Activated naive CD4-positive, alpha-beta T cell treated with anti-CD3 and anti-CD28 coated beads, Interleukin-2, amount 10 ng/mL, durations not matched to agents 7 days and 5 days (primary cell): ENCODE measurements at places on chromosomes 4 and X.

- no peak for DNase-seq
Measured at GRCh38 chr4:25658777-25659176, 3.1 kb downstream of the SLC34A2 start.

- DNase-seq, result no peak
Measured at GRCh38 chrX:84153538-84153937, 34.5 kb downstream of the RPS6KA6 start.

GRCh38 chr4:86497980-86498862 is 95.9 kb upstream of the PTPN13 start:
- DNase-seq, result no peak

- no peak for DNase-seq
Measured at GRCh38 chr4:66555301-66555700, 885.0 kb upstream of the EPHA5 start.

GRCh38 chr4:147779451-147779850 is 47.6 kb downstream of the ARHGAP10 start:
- no peak for DNase-seq

- DNase-seq, result no peak
Measured at GRCh38 chr4:164847967-164848649, 28.9 kb upstream of the APELA start.

- no peak for DNase-seq
Measured at GRCh38 chrX:120612086-120612485, 8.2 kb downstream of the MCTS1 start.

DNA sequence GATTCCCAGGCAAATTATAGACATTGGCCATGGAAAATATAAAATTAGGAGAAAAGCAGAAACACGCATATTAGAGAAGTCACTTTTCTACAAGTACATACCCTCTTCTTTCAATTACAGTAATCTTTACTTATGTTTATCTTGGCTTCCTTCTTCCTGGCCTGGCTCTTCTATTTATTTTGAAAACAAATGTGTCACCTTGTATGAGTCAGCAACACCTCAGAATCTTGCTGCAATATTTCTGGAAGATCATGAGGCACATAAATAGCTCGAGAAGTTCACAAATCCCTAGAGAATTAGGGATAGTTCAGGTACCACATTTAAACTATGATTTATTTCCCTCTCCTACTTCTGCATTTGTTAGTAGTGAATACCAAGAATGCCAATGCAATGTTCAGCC is 124.6 kb downstream of the ANOS1 start:
- no peak for DNase-seq

- DNase-seq, result no peak
Measured at GRCh38 chrX:13855689-13856450, 39.0 kb upstream of the GPM6B start.

DNA sequence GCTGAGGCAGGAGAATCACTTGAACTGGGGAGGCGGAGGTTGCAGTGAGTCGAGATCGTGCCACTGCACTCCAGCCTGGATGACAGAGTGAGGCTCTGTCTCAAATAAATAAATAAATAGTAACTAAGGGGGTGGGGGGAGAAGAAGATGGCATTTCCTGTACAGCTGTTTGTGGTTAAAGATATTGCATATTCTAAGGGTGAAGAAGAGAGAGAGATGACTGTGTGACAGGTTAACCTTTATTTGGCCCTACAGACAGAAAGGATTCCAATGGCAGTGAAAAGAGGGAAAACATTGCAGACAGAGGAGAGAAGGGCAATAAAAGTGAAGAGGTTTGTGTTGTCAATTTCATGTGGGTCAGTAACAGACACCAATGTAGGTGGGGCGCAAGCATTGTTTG is 9.4 kb downstream of the TASL start:
- DNase-seq, result no peak

DNA sequence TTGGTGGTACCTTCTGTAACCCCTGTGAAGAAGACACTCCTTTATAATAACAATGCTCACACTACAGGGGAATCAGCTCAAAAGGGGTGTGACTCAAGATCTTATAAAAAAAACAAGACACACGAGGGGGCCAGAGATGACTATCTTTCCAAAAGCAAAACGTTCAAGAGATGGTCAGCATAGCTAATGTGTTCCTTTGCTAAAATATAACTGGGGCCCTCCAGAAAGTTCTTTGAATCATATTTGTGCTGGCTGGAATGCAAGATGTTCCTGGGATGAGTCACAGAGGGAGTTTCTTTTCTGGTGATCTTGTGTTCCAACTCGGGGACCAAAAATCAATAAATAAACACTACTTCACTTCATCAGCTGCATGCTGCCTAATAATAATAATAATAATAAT is 46.5 kb downstream of the RAI2 start:
- DNase-seq, result no peak

- DNase-seq, result no peak
Measured at GRCh38 chrX:73337366-73337765, 109.5 kb upstream of the CDX4 start.

DNA sequence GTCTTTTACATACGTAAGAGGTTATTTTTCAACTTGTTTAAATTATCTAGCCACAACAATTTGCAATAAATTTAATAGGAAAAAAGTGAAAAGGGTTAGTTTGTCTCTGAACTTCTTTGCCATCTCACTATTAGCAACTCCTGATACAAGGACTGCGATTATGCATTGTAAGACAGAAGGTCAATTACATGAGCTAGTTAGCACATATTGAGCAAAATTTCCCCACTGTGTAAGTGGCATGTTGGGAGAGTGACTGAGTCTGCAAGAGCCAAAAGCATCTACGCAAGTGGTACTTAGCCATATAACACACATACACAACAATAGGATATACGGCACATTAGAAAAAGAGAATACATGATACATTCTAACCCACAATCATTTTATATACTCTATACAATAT is 927.2 kb downstream of the STPG2 start:
- no peak for DNase-seq
